Right cardiac atrium (tissue), 5 donors: ENCODE measurements at places on chromosomes 1 and 21.

DNA sequence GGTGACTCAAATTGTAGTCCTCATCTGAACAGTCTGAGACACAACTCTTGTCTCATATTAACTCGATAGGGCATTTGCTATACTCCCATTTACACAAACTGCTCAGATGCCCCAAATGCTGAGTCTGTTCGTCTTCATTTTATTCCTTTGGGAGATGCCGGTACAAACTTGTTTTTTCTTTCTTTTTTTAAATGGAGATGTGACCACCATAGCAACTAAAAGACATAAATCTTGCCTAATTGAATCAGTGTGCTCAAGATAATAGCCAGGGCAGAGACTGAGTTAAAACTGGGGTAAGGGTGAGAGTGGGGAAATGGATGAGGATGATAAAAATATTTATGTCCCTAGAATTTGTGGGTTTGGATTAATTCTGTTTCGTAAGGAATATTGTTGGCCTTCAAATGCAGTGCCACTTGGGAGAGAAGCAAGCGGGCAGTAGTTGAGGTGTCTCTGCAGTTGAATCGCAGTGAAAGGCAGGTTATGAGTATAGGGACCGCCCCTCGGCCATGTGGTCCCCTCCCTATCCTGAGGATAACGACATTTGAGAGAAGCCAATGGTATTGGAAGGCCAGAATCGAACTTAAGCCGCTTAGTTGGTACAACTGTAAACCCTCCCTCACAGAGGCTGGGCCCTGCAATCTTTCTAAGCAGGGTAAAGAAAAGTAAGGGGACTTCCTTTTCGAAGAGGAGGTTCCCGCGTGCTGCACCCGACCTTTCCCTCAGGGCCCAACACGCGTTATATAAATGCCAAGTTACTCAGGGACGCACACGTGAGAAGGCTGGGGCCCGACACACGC, 859 bp upstream of the LRRC8B start:
- peak; percentile 37 for DNase-seq

DNA sequence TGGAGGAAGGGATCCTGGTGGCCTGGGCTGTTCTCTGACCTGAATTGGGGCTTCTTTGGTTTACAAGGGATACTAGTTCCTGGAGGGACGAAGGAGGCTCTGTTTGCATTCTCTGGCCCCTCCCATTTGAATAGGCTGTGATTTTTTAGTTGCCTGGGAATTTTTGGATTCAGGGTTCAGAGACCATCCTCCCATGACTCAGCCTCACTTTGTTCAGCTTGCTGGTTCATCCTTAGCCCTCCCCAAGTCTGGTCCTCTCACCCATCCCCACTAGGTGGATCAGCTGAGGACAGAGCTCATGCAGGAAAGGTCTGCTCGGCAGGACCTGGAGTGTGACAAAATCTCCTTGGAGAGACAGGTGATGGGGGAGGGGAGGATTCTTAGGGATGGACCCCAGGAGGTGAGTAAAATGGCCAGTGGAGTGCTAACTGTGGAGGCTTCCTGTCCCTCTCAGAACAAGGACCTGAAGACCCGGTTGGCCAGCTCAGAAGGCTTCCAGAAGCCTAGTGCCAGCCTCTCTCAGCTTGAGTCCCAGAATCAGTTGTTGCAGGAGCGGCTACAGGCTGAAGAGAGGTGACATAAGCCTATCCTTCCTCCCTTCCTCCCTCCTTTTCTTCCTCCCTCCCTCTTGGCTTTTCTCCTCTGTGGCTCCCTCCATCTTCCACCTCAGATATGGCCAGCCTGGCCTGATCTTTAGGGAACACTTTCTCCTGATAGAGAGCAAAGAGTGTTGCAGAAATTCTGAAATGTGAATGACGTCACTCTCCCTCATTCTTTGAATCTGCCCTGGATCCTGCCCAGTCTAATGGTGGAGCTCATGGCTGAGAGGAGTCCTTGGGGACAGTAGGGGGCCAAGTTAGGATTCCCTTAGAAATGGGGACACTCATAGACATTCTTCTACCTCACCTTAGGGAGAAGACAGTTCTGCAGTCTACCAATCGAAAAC, 4.5 kb upstream of the TUFT1 start:
- DNase-seq = no peak

- DNase-seq = no peak
These were observed 184.7 kb upstream of the SGIP1 start for GRCh38 chr1:66349242-66349641.

DNA sequence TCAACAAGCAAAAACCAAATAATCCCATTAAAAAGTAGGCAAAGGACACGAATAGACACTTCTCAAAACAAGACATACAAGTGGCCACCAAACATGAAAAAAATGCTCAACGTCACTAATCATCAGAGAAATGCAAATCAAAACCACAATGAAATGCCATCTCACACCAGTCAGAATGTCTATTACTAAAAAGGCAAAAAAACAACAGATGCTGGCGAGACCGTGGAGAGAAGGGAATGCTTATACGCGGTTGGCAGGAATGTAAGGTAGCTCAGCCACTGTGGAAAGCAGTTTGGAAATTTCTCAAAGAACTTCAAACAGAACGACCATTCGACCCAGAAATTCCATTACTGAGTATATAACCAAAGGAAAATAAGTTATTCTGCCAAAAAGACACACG, 145.1 kb upstream of the EDN2 start:
- no peak for DNase-seq

- no peak for DNase-seq
These were observed 9.0 kb downstream of the KIAA0040 start for GRCh38 chr1:175183586-175183985.

GRCh38 chr1:101276818-101277217, 40.0 kb downstream of the S1PR1 start:
- DNase-seq = no peak

DNA sequence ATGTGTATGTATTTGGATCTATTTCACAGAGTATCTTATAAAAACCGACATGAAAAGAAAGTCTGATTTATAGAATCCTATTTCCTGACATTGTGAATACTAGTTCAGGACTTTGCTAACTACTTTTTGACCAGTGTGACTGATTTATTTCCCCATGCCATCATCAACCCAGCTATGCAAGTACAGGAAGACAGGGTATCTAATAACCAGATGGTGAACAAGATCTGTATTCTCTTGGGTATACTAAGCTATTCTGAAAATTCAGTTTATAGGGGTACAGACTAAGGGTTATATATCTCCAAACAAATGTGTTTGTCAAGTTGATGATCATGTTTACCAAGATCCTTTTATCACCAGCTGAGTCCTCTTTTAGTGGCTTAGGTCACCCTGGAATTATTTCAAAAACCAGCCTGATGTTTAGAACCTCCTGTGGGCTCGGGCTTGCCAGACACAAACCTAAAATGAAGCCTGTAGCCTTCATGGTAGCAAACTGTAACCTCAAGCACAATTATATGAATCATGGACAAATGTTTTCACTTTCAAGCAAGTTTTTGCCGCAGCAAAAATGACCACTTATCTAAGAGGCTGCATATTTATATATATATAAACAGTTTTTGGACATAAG, 185.1 kb downstream of the FGGY start:
- no peak for DNase-seq

DNA sequence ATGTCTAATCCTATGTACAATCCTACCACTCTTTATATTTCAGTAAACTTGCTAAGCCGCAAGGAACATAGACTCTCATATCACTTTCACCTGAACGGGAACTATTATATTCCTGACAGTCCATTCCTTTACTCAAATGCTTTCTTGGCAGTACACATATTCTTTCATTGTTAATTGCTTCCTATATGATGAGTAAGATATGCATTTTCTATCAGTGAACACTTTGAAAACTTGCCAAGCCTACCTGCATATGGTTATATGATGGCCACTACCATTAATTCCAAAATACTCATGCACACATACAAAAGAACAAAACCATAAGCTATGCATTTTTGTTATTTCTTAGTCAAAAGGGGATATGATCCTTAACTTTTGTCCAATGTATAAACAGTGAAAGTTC, 341.5 kb downstream of the VAV3 start:
- DNase-seq = no peak

GRCh38 chr1:157469752-157470675, 82.3 kb downstream of the FCRL5 start:
- DNase-seq = no peak

GRCh38 chr1:20442920-20443625, 42.9 kb downstream of the CAMK2N1 start:
- no peak for DNase-seq

- DNase-seq = no peak
These were observed 175.1 kb downstream of the ADSS2 start for GRCh38 chr1:244276646-244277045.

DNA sequence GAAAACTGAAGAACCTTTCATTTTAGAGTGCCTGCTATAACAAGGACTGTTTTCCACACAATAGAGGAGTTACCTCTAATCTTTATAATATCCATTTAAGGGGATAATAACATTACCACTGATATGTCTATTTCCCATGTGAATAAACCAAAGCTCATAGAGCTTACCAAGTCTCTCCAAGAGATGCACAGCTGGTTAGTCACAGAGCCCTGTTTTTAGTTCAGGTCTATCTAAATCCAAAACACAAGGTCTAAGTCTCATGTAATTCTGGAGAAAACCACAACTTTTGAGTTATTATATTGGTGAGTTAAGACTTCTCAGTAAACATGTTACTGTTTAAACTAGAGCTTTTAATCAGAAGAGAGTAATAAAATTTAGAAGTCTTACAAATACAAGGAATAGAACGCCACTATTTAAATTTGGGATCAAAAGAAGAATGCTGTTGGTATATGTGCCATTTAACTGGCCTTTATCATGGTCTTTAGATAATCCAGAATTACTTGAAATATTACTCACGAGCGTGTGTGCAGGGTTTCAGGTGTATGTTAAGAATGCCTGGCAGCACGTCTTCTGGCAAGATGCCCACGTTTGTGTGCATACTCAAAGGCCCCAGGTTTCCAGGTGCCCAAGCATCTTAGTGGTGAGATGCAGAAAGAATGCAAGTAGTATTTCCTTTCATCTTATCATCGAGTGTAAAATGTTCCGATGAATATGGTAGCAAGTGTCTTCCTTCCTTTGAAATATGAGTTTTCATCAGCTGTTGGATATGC, 190.6 kb downstream of the FMN2 start:
- DNase-seq = no peak

DNA sequence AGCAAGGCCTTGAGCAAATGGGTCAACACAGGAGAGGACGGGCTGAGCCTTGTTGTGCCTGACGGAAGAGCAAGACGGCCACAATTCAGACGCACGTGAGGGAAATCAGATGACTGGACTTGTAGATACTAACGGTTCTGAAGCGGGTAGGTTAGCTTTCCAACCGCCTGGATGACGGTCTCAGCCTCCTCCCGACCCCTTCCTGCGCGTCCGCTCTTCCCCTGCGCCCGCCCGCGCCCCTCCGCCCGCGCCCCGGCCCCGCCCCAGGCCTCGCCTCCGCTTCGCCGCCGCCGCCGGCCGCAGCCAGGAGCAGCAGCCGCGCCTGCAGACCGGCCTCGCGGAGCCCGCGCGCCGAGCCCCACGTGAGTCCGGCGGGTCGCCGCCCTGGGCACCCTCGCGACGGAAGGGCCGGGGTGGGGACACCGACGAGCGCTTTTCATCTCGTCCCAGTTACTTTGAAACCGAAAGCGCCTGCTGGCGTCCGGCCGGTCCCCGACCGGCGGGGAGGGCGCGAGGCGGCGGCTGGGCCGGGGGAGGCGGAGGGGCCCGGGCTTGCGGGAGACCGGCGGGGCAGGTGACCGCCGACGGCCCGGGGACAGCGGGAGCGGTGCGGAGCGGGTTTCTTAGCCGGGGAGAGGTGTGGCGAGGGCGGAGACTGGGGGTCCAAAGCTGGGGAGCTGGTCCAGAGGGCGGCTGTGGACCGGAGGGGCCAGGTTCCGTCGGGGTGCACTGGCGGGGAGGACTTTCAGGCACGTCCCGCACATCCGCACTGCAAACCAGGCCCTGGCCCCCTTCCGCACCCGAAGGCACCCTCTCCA, at the start of gene TRAF5:
Gene TRAF5 (plus strand): TSS at position 306 of the 818 bp plus-strand sequence. CDS start 26,407 bp downstream, outside the sequence.
- peak; percentile 84 for DNase-seq

GRCh38 chr21:29080454-29080941, 7.0 kb upstream of the CCT8 start:
- DNase-seq = no peak

DNA sequence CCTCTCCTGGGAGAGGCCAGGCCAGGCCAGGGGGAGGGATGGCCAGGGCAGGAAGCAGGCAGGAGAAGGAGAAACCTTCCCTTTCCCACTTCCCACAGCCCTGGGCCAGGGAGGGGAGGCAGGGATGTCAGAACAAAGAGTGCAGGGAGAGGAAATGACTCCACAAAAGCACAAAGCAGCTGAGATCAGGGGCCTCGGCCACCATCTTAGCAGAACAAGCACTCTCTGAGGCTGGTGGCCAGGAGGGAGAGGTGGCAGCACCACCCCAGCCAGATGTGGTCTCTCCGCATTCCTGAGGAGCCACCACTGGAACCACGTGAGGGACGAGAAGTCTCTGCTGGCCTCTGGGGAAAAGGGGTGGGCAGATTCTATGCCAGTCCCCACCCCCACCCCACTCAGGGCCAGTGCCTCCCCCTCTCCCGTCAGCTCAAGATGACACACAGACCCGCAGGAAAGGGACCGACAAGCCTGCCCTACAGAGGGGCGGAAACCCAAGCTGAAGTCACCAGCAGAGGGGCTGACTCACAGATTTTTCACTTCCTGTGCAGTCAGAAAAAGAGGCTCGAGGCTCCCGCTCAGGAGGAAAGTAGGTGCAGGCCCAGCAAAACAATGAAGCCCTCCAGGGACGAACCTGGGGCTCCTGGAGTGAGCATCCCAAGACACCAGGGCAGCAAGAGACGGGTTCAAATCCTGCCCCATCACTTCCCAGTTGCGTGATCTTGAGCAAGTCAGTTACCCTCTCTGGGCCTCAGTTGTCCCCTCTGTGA, 24.1 kb upstream of the ALDH4A1 start:
- DNase-seq = peak; percentile 82

GRCh38 chr1:54721719-54722118, 6.1 kb downstream of the TTC4 start:
- DNase-seq = no peak

GRCh38 chr1:27029517-27029916, 16.9 kb upstream of the TENT5B start:
- no peak for DNase-seq

- DNase-seq = peak; percentile 93
These were observed 51.3 kb downstream of the GPR161 start for GRCh38 chr1:168085401-168085872.

- no peak for DNase-seq
These were observed 539.7 kb upstream of the DAB1 start for GRCh38 chr1:57963581-57963980.

- DNase-seq = no peak
These were observed 86.5 kb downstream of the PSMG1 start for GRCh38 chr21:39096754-39097153.

GRCh38 chr1:115929881-115930280, 46.4 kb upstream of the SLC22A15 start:
- no peak for DNase-seq
